ENCODE measurements at places on chromosomes 12 and 14. TPM values are rescaled to one million over a fixed set of nuclear protein-coding genes. Genes with fewer than 3 reads are reported as not detected.
A peak's percentile ranks its signal among the peaks of the same experiment; 100 is the strongest.

GRCh38 chr12:124464062-124464461 is 103.3 kb downstream of the NCOR2 start:
- no peak for DNase-seq

DNA sequence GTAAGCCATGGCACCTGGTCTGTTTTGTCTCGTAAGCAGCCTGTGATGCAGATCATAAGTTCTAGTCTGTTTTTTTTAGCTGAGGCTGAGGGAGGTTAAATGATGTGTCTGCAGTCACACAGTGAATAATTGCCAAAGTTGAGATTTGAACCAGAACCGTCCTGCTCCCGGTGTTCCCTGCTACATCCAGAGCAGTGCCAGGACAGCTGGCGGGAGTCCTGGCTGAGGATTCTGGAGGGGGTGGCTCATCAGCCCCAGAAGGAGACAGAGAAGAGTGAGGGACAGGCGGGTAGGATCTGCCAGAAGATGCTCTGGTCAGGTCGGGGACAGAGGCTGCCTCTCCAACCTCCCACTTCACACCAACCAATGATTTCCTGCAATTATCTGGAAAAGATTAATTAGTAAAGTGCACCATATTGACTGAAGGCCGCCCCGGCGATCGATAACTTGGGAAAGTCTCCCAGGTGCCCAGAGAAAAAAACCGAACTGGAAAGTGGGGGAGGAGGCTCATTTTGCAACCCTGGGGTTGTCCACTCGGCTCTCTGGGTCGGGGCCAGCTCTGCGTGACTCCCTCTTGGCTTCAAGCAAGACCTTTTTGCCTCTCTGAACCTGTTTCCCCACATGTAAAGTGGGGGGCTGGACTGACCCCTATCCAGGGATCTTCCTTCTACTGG is 42.1 kb downstream of the MVK start:
- no peak for DNase-seq

GRCh38 chr12:12212769-12213168 is 54.1 kb downstream of the LRP6 start:
- no peak for DNase-seq

- no peak for DNase-seq
Observed at GRCh38 chr14:62432955-62433354, 612.3 kb downstream of the KCNH5 start.

SPIC gene
- total RNA-seq = not detected

DNA sequence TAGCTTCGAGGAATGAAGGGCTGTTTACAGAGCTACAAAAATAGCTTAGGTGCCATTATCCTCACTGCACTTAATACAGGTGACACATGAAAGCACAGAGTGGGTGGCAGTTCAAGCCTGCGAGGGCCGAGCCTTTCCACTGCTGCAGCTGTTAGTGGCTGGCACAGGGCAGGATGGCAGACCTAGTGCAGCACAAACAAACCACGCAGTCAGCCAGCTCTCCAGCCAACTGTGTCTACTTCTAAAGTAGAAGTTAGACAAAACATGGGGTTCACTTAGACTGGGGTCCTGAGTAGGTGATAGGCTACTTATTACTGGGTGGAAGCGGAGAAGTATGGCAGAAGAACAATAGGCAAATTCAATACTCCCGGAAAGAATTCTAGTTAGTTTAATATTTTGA is 95.4 kb downstream of the DUSP16 start:
- DNase-seq = peak; percentile 47

SPRING1 gene
- 16.9 TPM for total RNA-seq

CD69 gene
- total RNA-seq = 150 TPM

- DNase-seq = no peak
Observed at GRCh38 chr12:52044292-52044983, 6.8 kb upstream of the NR4A1 start.

- DNase-seq = no peak
Observed at GRCh38 chr12:13436182-13436581, 239.7 kb downstream of the EMP1 start.

GRCh38 chr12:101628676-101629075 is 33.9 kb downstream of the MYBPC1 start:
- DNase-seq = no peak

GRCh38 chr14:94354638-94355185 is 31.6 kb upstream of the SERPINA6 start:
- DNase-seq = no peak

DNA sequence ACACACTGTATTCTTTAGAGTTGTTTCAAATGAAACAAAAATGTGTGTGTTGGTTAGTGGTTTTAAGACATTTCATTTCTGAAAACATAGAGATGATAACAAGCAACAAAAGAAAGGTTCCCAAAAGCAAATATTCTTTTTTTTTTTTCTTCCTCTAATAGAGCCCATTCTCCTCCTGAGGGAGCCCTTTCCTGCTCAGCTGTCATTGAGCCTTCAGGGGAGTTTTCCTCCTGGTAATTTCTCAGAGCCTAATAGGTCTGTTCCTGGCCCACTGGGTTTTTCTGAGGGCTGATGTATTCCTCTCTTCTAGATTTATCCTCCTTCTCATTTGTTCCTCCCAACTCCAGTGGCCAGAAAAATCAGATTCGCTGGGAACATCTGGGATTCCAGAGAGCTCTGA is 654.5 kb downstream of the NOVA1 start:
- no peak for DNase-seq

- no peak for DNase-seq
Observed at GRCh38 chr14:99753225-99754140, 39.7 kb upstream of the EML1 start.

DNA sequence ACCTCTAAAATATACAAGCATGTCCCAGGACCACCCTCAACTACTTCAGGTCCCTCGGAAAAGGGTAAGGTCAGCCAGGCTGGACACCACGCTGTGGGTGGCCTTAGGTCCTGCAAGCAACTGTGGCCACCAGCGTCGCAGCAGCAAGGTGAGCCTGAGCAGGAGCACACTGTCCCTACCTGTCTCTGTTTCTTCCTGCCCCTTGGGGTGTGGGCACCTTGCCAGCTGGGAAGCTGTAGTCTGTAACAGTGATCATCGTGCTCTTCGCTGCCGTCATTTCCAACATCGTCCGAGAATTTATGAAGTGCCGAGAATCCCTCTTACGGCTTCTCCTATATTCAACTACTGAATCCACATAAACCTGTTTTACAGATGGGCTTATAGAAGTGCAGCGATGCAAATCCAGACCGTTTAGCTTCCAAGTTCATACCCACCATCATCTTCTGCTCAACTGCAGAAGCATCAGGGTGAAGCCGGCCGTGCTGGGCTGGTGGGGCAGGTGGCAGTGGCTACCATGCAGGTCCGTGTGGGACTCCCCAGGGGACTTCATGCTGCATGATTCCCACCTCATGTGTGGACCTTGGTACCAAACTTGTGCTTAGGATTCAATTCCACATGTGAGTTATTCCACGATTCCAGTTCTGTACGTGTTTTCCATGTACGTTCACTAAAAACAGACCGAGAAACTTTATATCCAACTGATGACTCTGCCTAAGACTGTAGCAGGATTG is 361.3 kb upstream of the SFSWAP start:
- no peak for DNase-seq

GRCh38 chr12:90301095-90301494 is 592.5 kb upstream of the ATP2B1 start:
- no peak for DNase-seq

DNA sequence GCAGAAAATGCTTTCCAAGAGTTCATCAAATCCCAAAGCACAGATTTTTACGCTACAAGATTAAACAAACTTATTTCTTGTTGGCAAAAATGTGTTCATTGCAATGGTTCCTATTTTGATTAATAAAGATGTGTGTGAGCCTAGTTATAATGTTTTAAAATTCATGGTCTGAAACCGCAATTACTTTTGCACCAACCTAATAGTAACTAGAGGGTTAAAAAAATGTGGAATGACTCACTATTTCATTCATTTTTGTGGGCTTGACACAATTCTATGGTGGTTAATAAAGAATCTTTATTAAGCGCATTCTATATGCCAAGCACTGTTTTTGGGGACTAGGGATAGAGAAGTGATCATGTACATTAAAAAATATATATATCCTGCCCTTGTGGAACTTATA is 38.6 kb upstream of the METAP2 start:
- DNase-seq = no peak

GRCh38 chr12:9342614-9343353 is 134.6 kb upstream of the PZP start:
- DNase-seq = no peak

APOF gene
- not detected for total RNA-seq

DNA sequence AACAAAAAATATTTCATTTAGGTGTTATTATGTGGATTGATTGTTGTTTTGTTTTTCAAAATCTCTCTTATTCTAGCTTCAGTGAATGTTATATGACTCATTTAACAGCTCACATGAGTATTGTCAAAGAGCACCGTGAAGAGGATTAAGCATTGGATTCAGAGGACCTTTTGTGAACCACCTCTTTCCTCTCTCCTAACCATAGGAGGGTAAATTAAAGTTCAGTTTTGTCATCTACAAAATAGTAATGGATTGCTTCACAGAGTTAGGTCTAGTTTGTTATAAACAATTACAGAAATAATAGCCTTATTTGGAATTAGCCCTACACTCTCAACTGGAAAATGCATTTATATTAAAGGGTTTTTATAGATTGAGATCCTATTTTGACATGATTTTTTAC is 962 bp upstream of the KERA start:
- no peak for DNase-seq

- peak; percentile 60 for DNase-seq
Observed at GRCh38 chr14:69260861-69261564, 1.1 kb downstream of the GALNT16 start.

TAS2R9 gene
- not detected for total RNA-seq

RAB3IP gene
- total RNA-seq = 25.4 TPM

B4GALNT1 gene
- total RNA-seq = 1.4 TPM

- no peak for DNase-seq
Observed at GRCh38 chr12:50824914-50825313, 17.8 kb upstream of the TMPRSS12 start.

DNA sequence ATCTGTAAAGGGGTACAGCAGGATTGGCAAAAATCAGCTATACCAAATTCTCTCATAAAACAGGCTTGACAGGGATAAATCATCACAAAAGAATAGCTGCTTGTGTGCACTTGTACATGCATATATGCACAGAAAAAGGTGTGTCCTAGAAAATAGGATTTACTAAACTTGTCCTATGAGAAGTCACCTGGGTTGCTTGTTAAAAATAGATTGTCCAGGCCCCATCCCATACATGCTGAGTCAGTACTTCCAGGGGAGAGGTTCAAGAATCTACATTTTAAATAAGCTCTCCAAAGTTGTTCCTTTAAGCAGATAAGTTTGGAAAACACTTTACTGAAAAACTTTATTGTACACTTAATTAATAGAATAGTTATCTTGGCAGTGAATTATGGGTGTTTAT is 123.1 kb downstream of the ANO6 start:
- DNase-seq = no peak

FAIM2 gene
- total RNA-seq = 0.17 TPM

DNA sequence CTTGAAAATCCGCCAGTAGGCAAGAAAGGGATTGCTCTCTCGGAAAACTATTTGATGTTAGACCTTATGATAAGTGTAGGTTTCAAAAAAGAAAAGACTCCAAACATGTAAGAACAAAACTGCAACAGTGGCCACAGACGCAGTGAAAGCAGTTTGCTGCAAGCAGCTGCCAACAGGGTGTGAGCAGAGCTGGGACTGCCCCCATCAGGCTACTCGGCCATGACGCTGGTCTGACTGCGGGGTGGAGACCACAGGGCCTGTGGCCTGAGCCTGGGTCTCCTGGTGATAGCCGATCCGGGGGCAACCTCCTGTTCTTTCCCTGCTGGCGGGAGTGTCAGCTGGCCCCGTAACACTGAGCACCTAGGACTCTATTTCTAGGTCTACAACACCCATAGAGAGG is 63.2 kb downstream of the AMN start:
- DNase-seq = no peak

DNA sequence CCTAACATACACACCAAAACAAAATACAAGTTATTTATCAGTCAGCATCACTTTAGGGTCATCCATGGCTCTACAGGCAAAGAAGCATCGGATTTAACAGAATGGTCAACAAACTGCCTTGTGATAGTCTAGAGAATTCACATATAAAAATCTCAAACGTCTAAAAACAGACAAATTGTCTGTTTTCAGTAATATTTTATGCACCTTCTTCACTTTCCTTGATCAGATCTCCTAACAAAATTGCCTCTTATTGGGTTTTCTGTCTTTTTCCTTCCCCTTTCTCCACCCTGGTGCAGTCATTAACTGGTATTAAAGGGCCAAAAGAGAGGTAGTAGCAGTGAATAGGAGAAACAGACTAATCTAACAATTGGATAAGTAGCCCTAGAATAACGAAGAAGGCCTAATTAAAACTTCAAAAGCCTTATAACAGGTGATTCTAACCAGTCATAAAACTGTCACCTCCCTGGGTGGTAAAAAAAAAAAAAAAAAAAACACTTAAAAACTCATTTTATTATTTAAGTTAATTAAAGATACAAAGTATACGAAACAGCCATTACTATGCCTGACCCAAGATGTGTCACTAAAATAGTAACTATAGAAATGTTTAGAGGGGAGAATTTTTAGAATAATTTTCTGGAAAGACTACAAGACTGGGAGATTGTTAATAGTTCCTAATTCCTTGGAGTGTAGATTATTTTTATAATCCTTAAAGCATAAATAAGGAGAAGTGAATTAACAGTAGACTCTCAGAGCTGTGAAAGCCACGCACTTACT is 1.5 kb downstream of the KIF21A start:
- no peak for DNase-seq

GRCh38 chr12:76183459-76184186 is 99.1 kb upstream of the NAP1L1 start:
- DNase-seq = peak; percentile 76

GRCh38 chr12:131229426-131230339 is 276.0 kb downstream of the ADGRD1 start:
- DNase-seq = no peak

GRCh38 chr12:106645074-106645421 is 62.2 kb downstream of the RFX4 start:
- no peak for DNase-seq

TCL1B gene
- total RNA-seq = not detected

DNA sequence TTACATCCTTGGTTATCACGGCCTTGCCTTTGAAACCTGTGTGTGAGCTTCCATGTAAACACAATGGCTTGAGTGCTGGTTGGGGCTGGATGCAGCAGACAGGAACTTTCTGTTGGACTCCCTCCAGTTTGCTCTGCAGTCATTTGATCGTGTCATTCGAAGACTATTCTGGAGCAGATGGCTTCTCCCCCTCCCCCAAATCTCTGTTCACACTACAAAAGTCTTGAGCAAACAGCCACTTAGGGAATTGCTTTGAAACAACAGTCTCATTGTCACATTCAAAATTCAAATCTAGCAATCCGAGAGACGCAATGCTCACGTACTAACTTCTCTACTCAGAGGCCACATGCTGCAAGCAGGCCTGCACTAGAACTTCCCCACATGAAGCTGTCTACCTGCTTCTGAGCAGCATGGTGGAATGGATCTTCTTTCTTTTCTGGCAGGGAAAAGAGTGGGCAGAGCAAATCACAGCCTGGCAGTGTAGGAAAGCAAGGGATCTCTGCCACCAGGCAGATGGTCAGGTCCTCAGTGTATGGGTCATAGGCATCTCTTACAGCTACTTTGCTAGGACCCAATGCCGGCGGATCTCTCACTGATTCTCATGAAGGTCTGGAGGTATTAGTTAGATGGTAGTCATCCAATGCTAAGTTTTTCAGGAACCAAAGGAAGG is 214.2 kb downstream of the PPM1H start:
- no peak for DNase-seq

SLC7A8 gene
- total RNA-seq = 1.1 TPM

GRCh38 chr14:26794731-26795130 is 196.9 kb upstream of the NOVA1 start:
- no peak for DNase-seq

- DNase-seq = no peak
Observed at GRCh38 chr12:124334266-124334665, 39.4 kb downstream of the RFLNA start.

RPS6KL1 gene
- 4.5 TPM for total RNA-seq

PRH2 gene
- not detected for total RNA-seq
